ENCODE measurements at places on chromosomes 7 and 10. TPM values are rescaled to one million over a fixed set of nuclear protein-coding genes. Genes with fewer than 3 reads are reported as not detected.

MAGI2 gene
- total RNA-seq: 0.26 TPM

PLCE1 gene
- total RNA-seq: not detected

C10orf88 gene
- total RNA-seq: 8.5 TPM

EPO gene
- 0.22 TPM for total RNA-seq

SVOPL gene
- total RNA-seq: not detected

ZNF33B gene
- 11.9 TPM for total RNA-seq

MINDY4 gene
- 2.6 TPM for total RNA-seq
